NCI-H1105 (cell line): ENCODE measurements at places on chromosomes 1 and 21.

DNA sequence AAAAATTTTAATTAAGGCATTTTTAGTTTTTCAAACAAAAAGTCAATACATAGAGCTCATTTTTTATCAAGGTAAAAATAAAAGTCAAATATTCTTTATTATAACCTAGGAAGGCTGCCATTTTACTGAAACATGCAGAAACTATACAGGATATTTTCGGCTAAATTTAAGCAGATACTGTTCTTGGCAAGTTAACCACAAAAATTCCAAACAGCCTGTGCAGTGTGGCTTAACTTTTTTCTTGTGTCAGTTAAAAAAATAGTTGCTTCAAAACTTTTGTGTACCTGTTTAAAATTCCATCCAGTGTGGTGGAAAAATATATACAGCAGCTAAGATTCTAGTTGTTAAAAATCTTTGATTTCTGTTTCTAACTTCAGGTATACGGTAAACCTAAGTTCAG is 135.0 kb downstream of the ATP5PO start:
- no peak for DNase-seq

- no peak for DNase-seq
Measured at GRCh38 chr1:27402349-27402754, 9.9 kb downstream of the GPR3 start.

- DNase-seq, result no peak
Measured at GRCh38 chr1:95002540-95003432, 70.0 kb downstream of the ALG14 start.

GRCh38 chr1:74571493-74571800 is 59.0 kb upstream of the LRRC53 start:
- no peak for DNase-seq

- no peak for DNase-seq
Measured at GRCh38 chr1:13546791-13547190, 33.0 kb upstream of the LRRC38 start.

GRCh38 chr1:209324901-209325871 is 258.3 kb upstream of the CAMK1G start:
- DNase-seq, result no peak

GRCh38 chr1:32334274-32334861 is 1.7 kb downstream of the MARCKSL1 start:
- no peak for DNase-seq

GRCh38 chr21:45325206-45326168 is 37.8 kb upstream of the POFUT2 start:
- DNase-seq, result no peak

- no peak for DNase-seq
Measured at GRCh38 chr21:14553422-14553821, 7.3 kb upstream of the SAMSN1 start.

DNA sequence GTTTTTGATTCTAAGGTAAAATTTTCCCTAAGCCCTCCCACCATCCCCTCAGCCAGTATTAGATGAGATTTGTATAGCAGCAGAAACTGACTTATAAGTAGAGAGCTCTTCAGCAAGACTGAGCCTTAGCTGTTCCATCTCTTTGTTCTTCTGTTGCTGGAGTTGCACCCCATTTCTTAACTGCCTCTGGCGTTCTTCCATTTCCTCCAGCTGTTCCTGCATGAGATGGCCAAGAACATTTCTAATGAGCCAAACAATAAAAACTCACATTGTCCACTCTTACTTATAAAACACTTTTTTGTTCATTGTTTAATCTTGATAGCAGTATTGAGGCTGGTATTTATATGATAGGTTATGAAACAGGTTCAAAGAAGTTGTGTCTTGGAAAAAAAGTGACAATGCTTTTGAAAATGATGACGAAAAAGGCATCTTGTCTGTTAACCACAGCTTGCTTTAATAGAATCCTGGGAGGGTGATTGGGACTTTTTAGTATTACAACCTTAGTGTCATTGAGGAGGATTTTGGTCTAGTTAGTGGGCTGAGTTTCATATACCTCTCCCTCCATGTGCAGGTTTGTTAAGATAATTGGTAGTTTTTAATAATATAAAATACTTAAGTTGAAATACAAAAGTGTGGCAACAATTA is 18.3 kb downstream of the SYNC start:
- DNase-seq, result no peak

DNA sequence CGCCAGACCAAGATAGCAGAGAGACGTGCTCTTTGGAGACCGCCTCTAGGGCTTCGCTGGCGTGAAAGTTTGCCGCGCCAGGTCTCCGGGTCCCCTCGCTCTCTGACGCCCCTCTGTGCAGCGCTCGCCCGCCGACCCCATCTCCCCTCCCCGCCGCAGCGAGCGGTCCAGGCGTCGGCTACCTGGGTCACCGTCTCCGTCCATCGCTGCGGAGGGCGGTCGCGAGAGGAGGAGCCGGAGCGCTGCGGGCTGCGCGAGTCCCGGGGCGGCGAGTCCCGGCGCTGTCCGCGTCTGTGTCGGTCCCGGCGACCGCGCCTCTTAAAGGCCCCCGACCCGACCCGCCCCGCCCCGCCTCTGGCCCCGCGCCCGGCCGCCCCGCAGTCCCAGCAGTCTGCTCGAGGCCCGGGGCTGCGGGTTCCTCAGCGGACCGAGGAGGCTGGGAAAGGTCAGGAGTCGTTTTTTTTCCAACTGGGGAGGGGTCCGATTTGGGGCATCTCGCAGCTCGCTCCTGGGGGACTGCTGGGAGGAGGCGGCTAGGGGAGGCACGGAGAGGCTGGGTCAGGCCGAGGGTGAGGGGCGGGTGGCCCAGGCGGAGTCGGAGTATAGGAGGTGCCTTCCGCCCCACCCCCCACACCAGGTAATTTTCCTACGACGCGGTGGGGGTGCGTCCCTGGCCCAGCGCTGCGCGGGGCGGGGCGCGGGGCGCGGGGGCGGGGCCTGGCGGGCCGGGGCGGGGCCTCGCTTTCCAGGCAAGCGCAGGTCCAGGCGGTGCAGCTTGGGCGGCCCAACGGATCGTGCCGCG is at the start of the genes FBXO2 and FBXO44:
Gene FBXO2, minus strand, starts transcription at position 293 of the 802 bp plus-strand sequence. Its CDS starts 89 bp downstream, at position 204.
Gene FBXO44, plus strand, starts transcription at position 741 of the 802 bp plus-strand sequence. CDS start 959 bp downstream, outside the sequence.
- no peak for DNase-seq

GRCh38 chr21:33418691-33419090 is 15.5 kb downstream of the IFNGR2 start:
- no peak for DNase-seq

GRCh38 chr1:172003766-172004530 is 162.7 kb downstream of the DNM3 start:
- no peak for DNase-seq

- no peak for DNase-seq
Measured at GRCh38 chr1:242787968-242788367, 263.5 kb upstream of the PLD5 start.
